ENCODE measurements at places on chromosomes 6 and 20.

DNA sequence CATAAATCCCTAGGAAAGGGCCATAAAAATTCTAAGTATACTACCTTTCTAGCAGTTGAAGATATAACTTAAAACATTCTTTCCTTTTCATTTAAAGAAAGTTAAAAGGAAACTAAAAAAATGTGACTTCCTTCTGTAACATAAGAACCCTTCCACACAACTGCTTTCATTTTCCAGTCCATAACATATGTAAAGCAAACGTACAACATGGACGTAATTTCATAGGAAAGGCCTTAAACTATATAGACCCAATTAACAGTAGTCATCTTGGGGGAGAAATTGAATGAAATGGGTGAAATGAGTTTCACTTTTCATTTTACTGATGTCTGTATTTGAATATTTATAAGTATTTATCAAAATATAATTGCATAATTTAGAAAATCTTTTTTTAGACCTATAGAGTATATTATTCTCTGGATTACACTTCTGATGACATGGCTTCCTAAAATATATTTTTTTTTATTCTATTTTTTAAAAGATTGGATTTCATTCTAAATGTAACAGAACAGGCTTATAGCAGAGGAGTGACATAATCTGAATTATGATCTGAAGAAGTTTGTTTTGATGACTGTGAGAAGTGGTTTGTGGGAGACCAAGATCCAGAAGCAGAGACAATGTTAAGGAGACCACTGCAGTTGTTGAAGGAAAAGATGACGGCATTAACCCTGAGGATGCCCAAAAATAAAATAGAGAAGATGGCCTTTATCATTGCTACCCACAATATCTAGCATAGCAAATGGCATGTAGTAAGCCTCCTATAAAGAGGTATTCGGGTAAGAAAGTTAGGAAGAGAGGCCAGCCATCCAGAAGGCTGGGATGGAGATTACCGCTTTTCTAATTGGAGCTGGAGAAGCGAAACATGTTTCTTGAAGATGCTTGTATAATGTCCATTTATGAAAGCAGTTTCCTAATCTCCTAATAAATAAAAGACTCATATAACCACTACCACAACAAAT lies 260.4 kb downstream of the PTPRK start:
- DNase-seq: no peak

- DNase-seq: no peak
Observed at GRCh38 chr6:166411721-166412151, 29.0 kb upstream of the MPC1 start.

GRCh38 chr6:43948527-43949485 lies 178.4 kb downstream of the MRPL14 start:
- no peak for DNase-seq

DNA sequence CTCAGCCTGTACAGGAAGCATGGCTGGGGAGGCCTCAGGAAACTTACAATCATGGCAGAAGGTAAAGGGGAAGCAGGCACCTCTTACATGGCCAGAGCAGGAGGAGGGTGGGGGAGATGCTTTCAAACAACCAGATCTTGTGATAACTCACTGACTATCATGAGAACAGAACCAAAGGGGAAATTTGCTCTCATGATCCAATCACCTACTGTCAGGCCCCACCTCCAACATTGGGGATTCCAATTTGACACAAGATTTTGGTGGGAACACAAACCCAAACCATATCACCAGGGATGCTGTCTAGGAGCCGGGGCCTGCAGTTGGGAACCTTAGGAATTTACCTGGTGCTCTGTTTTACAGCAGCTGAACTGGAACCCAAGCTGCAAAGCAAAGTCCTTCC lies 191.1 kb upstream of the CITED2 start:
- no peak for DNase-seq

- DNase-seq: no peak
Observed at GRCh38 chr20:31581391-31581790, 23.7 kb upstream of the ID1 start.

GRCh38 chr6:152380993-152381898 lies 255.9 kb downstream of the SYNE1 start:
- DNase-seq: peak; percentile 82

DNA sequence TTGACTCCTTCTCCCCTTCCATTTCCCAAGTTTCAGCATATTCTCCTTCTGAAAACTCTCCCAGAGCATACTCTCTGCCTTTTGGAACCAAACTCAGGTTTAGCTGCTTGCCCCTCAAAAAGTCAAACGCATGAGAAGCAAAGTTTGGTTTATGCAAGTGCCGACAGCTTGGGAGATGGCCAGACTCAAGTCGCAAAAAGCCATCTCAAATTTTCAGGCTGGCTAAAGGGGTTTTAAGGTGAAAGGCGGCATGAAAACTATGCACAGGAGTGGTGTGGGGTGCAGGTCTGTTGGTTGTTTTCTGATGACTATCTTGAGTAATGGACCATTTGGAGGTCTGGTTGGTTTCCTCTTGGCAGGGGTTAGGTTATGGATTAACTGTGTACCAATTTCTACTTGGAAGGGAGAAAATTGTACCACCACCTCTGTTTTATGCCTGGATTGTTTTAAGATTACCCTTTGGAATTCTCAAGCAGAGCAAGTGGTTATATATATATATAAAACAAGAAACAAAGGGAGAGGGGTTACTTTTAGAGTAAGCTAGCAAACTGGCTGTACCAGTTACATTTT lies 52.4 kb upstream of the SCGN start:
- DNase-seq: no peak

DNA sequence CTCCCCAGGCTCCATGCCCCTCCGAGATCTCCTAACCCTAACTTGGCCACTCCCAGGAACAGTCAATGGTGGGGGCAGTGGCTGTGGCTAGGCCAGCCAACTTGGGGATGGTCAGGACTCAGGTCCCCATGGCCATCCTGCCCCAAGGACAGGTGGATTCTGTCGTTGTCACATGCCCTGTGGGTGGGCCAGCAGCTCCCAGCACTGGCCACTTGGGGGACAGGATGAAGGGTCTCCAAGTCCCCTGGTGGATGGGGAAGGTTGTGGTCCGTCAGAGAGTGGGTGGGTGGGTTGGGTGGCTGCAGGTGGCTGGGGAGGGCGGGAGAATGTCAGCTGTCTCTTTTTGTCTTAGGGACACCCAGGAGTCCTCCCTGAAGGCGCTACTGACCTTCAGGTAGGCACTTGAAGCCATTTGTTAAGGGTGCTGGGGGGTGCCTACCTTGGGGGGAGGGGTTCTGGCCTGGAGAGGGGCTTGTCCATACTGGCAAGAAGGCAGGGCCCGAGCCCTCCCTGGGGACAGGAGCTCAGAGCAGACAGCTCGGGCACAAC lies 5.5 kb downstream of the COL9A3 start:
- no peak for DNase-seq

- no peak for DNase-seq
Observed at GRCh38 chr6:169539176-169539897, 162.5 kb downstream of the WDR27 start.

GRCh38 chr6:19408331-19408730 lies 428.8 kb upstream of the ID4 start:
- DNase-seq: no peak

DNA sequence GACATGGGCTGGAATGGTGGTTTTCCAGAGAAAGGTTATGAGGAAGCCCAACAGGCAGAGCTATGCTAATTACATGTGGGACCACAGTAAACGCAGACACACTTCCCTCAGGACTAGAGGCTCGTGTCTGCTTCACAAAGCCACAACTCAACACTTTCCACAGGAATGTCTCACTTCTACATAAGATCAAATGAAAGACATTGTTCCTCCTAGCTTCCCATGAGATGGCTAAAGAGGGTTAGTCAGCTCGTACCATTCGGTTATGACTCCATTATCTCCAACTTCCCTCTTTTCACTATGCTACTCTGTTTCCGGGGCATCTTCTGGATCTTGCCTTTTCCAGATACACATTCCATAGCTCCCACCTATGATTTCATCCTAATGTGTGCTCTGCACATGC lies 29.1 kb upstream of the ZC3H12D start:
- no peak for DNase-seq

- no peak for DNase-seq
Observed at GRCh38 chr6:136767570-136768309, 24.5 kb downstream of the MAP3K5 start.

GRCh38 chr6:68082086-68082485 lies 553.0 kb upstream of the ADGRB3 start:
- DNase-seq: no peak

- no peak for DNase-seq
Observed at GRCh38 chr20:21113697-21114096, 7.5 kb upstream of the LINC00237 start.

DNA sequence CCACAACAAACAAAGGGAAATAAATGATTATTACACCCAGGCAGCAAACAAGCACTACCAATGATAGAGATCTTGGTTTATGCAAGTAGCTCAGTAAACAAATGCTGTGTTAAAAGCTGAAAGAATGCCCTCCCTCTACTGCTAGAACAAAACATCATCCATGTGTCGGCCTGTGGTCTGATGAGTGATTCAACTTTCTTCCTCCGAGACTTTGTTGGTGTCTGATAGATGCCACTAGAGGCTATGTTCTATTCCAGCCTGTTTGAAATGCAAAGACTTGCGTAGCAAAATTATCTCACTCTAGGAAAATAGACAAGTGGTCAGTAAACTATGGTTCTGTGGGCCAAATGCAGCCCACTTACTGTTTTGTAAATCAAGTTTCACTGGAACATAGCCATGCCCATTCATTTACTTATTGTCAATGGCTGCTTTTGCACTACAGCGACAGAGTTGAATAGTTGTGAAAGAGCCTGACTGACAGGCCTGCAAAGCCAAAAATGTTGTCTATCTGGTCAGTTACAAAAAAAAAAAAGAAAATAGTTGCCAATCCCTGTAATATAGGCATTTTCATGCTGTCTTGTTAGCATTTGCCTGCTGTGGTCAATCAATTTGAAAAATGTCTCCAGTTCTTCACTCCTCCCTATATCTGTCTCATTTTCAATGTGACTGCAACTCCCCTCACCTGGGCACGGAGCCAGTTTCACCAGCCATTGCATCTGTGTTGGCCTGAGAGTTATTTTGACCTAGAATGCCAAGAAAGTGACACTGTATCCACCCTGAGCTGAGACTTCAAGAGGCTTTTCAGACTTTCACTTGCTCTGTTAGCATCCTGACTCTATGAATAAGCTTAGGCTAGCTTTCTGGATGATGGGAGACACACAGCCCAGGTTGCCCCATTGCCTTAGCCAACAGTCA lies 544.6 kb upstream of the BTBD3 start:
- DNase-seq: no peak

DNA sequence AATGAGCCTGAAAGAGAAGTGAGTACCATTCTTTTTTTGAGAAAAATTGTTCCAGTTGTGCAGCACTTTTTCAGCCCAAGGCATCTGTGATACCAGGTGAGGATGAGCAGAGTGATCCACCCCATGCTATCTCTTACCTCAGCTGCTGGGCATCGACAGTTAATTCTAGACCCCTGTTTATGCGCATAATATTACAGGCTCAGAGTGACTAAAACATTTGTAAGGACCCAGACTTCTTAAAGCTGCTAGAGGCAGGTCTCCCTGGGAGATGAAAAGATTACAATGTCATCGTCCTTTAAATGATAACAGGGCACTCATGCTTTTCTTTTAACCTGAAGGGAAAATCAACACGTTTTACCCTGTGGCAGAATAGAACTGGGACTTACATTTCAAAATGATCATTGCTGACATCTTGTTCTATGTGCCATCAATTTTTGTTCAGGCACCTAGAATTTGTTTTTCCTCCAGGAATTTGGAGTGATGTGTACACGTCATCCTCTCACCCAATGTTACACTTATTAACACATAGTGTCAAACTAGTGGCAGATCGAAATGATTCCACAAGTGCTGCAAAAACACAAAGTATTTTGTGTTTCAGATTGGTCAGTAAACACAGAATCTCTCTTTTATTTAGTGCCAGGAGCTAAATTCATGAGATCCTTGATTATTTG lies 684.6 kb downstream of the UTRN start:
- no peak for DNase-seq

DNA sequence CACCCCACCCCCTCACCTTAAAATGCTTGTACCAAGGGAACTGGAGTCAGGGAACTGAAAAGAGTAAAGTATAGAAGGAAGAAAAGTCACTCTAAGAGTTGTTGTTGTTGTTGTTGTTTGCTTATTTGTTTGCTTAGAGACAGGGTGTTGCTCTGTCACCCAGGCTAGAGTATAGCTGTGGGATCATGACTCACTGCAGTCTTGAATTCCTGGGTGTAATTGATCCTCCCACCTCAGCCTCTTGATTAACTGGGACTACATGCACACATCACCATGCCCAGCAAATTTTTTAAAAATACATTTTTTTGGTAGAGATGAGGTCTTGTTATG lies 681.6 kb upstream of the GJE1 start:
- DNase-seq: no peak

DNA sequence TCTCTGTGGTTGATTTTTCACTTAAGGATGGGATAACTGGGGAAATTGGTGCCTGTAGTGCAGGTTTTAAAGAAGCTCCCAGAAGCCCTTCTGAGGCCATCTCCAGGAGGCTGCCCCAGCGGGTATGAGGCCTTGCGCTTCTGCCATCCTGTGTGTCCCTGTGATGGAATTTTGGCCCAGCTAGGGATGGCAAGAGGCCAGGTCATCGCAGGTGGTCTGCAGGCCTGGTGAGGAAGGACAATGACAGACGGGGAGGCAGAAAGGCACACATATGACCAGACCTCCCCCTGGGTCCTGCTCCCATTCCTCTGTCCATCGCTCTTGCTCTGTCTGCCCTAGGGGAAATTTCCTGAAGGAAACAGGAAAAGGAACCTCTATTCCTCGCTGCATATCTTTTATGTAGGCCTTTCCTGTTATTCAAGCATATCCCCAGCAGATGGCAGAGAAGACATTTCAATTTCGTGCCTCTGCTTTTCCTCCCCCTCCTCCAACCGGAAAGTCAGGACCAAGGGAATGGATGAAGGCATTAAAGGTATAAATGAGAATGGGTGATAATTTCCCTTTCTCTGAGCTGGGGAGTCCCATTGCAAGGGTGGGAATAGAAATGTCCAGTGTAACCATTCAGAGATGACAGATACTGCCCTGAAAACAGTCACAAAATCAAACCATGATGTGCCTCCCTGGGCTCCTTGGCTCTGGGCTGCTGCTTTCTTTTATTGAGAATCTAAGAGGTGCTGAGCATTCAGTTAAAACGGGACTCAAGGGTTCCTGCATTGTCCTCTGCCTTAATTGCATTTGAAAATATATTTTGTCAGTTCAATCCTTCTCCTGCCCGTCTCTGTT lies 17.6 kb upstream of the HLA-F start:
- DNase-seq: peak; percentile 69

DNA sequence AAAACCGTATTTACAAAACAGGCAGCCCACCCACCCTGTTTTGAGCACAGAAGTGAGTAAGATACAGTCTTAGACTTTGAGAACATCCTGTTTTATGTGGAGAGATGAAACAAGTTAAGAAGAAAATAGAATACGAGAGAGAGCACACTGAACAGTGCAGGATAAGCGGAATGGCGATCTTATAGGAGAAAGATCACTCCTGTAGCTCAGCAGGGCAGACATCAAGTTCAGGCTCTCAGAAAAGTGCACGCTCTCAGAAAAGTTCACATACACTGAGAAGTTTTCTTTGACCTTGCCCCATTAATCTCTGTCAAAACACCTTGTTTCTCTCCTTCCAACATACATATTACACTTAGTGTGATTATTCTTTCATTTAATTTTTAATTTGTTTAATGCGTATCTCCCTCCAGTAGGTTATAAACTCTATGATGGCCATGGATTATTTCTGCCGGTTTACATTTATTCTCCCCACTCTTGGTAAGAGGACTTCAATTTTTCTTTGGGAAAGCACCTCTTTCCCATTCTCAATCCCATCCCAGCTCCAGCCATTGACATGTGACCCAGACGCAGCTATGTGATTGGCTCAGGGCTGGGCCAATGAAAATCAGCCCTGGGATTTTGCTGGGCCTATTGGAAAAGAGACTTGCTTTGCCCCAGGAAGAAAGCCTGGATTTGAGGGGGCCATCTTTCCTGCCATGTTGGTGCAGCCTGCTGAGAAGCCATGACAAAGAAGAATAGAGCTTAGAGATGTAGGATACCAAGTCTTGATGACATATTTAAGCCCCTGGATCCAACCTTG lies 16.2 kb downstream of the KCNB1 start:
- no peak for DNase-seq
